Karpas-422 (cell line): ENCODE measurements at places on chromosomes 11 and 22.
A peak's percentile ranks its signal among the peaks of the same experiment; 100 is the strongest.

GRCh38 chr11:79193663-79194310 is 247.0 kb downstream of the TENM4 start:
- DNase-seq, result no peak

DNA sequence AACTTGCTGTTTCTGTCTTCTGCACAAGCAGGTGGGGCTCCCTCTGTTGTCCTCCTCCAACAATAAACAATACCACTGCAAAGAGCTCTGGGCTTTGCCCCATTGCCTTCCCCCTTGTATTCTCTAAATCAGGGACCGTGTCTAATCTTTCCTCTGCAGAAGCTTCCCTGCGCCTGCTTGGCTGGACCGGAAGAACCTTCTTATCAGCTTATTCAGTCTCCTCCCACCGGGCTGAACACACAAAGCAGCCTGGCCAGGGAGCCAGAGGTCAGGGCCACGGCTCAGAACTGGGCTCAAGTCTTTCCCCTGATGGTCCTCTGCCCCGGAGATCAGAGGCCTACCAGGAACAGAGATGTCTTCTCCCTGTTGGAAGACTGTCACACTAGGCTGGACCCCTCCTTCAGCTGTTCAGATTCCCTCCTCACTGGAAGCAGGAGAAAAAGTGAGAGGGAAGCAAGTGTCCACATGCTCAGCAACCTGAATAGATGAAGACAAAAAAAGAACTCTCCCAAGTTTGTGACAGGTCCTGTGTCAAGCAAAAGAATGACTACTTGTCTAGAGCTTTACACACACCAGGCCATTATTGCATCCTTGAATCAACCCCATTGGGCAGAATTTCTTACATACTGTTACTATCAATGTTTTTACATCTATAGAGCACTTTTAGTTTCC is 63.7 kb downstream of the RAB30 start:
- peak; percentile 85 for DNase-seq

GRCh38 chr11:14578541-14578956 is 58.4 kb upstream of the PSMA1 start:
- peak; percentile 46 for DNase-seq

GRCh38 chr11:22930816-22931594 is 70.7 kb upstream of the CCDC179 start:
- DNase-seq, result no peak

GRCh38 chr11:103358251-103358650 is 249.0 kb downstream of the DYNC2H1 start:
- no peak for DNase-seq

DNA sequence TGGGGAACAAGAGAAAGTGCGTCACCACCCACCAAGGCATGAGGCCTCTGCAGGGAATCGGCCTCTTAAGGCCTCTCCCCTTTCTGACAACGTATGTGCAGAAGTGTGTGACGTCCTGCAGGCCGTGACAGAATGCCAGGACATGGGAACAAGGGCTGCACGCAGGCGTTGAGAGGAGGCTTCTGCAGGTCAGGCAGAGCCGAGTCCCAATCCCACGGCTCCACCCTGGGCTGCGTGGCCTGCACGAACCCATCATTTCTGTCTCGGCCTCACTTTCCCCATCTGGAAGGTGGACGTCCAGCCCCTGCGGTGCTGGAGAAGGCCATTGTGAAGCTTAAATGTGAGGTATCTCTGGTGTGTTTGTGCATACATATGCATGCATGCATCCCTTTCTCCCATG is 61.8 kb downstream of the SHANK2 start:
- no peak for DNase-seq

GRCh38 chr11:124895471-124895971 is 2.1 kb downstream of the ROBO4 start:
- DNase-seq, result no peak

DNA sequence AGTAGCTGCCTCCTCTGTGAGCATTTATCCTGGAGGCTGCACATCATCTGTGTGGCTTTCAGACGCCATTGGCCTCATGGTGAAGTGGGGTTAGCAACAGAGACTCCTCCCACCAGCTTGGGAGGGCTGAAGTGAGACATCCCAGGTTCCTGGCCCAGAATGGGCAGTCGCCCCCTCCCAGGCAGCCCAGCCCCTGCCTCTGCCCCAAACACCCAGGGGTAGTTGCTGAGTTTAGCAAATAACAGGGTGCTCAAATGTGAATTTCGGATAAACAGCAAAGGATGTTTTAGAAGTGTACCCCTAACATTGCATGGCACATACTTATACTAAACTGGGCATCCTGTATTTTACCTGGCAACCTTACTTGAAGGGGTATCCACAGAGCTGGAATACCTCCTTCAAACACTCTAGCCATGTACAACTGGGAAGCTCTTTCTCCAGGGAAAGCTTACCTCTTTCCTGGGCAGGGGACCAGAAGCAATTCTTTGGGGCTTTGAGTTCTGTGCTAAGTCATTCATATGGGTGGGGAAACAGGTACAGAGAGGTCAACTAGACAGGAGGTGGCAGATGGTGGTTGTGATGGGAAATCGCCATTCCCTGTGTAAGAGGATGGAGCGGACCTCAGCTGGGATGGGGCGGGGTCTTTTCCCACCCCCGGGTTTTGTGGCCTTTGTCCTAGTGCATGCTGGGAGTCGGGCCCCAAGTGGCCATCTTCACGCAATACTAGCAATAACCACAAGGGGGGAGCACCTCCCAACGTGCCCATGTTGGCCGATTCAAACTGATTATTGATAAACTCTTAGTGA is 19.3 kb downstream of the MTFP1 start:
- peak; percentile 92 for DNase-seq

DNA sequence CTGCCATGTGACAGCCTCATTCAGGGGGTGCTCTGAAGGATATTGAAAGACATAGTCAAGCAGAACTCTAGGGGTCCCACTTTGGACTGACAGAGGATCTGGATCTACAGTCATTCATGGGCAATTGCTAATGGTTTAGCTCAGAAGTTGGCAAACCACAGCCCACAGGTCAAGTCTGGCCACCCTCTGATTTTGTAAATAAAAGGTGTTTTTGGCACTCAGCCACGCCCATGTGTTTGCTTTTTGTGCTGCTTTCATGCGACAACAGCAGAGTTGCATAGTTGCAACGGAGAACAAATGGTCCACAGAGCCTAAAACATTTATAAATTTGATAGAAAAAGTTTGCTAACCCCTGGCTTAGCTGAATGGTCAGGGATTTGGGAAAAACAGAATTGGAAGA is 41.7 kb downstream of the RPS6KA4 start:
- DNase-seq, result no peak

- peak; percentile 95 for DNase-seq
Observed at GRCh38 chr11:73177778-73178539, 35.8 kb upstream of the FCHSD2 start.

DNA sequence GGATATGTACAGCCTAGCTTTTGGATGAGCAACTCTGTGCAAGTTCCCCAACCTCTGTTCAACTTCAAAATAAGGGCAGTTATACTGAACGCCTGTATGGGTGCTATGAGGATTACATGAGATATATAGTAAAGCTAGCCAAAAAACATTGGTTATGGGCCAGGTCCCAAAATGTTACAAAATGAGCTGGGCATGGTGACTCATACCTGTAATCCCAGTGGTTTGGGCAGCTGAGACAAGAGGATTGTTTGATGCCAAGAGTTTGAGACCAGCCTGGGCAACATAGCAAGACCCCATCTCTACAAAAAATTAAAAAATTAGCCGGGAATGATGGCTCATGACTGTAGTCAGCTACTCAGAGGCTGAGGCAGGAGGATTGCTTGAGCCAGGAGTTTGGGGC is 118.4 kb downstream of the TEAD1 start:
- DNase-seq, result no peak
